ENCODE measurements at places on chromosomes 13 and 19.

- no peak for DNase-seq
Measured at GRCh38 chr13:25675060-25675459, 303.3 kb downstream of the ATP8A2 start.

- DNase-seq = no peak
Measured at GRCh38 chr19:41698746-41699230, 9.6 kb upstream of the CEACAM5 start.

DNA sequence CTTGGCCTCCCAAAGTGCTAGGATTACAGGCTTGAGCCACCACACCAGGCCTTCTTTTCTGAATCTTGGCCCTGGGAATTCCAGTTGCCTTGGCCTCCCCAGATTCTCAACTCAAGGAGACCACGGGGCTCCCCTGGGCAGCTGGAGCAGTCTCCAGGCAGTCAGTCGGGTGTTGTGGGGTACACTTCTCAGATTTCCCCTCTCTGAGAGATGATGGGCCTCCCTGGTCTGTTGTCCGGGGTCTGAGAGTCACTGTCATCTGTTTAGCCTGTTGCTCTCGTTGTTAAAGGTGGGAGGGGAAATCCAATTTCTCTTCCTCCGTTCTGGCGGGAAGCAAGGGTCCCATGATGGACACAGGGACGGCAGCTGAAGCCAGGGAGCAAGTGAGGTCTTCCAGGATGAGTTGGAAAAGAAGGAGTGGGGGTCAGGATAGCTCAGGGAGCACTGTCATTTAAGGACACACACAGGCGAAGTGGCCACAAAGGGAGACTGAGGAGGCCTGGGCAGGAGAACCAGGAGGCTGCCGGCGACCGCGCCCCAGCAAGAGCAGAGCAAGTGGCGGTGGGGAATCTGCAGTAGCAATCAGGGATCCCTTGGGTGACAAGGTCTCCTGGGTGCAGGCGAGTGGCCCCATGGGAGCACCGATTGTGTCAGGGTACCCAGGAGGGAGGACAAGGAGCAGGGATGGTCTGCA lies 15.7 kb downstream of the WTIP start:
- no peak for DNase-seq

DNA sequence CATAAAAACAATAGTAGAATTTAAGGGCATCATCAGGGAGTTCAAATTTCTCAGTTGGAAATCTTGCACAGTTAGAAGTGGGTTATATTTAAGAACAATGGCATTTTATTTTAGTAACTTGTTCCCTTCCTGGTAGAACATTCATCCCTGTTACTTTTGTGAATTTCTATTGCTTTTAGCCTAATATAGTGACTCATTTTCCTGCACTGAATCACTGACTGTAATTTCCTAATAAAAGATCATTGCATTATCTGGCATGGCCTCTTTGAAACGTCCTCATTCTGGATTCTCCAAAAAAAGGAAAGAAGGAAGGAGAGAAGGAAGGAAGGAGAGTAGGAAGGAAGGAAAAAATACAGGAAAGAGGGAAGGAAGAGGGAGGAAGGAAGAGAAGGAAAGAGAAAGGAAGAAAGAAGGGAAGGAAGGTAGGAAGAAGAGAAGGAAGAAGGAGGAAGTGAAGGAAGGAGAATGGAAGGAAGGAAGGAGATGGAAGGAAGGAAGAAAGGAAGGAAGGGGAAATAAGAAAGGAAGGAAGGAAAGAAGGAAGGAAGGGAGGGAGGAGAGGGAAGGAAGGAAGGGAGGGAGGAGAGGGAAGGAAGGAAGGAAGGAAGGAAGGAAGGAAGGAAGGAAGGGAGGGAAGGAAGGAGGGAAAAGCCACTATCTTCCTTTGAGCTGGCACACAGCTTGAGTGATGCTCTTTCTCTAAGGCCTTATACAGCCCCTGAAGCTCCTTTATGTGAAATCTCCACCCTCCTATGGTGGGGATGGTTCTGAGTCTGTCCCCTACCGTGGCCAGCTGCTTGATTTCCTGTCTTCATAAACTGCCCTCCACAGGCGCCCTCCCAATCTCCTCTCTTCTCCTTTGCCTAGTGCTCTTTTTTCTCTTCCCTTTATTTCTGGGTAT lies 29.8 kb upstream of the TM9SF2 start:
- no peak for DNase-seq

- DNase-seq = no peak
Measured at GRCh38 chr13:41286370-41286769, 23.0 kb upstream of the MTRF1 start.

DNA sequence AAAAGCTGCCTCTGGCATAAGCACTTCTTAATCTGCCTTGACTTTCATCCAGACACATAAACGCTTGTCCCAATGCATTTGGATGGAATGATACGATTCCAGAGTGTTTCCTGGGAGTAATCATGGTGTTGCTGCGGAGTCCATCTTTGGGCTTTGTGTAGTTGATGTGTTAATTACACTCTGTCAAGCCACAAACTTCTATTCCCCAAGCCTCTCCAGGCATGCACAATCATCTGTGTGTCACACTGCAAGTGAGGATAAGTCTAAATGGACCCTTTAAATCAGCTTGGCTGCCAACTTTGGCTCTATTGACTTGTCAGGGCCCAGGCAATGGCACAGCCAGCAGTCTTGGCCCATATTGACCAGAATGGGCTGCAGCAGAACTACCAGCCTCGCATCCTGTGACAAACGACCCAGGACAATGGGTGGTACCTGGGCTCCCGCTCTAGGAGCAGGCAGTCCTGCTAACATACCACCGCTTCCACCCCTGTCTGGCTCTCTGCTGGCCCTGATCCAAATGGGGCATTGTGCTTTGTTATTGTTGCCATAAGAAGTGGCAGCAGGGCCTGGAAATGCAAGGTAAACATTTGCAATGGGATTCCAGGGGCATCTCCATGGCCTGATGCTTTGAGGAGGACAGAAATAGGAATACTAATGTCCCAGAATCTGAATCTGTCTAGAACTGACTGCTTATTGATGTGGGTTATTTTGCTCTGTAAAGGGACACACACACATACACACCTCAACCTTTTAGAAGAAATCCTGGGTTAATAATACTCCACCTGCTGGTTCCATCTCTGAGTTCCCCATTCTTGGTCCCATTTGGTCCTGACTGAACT lies 127.2 kb downstream of the DNAJC15 start:
- DNase-seq = no peak

DNA sequence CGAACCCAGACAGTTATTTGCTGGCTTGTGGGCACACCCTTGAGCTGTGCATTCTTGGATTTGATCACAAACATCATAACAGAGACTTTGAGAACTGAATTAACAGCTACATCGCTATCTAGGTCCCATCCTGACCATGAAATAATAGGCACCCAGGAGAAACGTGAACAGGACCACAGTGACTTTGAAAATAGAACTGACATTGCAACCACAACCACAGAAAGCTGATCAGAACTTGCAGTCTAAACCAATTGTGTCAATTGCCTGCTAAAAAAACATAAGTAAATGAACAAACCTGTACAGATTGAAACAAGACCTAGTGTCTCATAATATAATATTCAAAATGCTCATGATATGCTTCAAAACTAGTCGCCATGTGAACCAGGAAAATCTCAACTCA lies 18.3 kb upstream of the KATNAL1 start:
- DNase-seq = no peak

- no peak for DNase-seq
Measured at GRCh38 chr19:47641891-47642485, 33.1 kb downstream of the BICRA start.

DNA sequence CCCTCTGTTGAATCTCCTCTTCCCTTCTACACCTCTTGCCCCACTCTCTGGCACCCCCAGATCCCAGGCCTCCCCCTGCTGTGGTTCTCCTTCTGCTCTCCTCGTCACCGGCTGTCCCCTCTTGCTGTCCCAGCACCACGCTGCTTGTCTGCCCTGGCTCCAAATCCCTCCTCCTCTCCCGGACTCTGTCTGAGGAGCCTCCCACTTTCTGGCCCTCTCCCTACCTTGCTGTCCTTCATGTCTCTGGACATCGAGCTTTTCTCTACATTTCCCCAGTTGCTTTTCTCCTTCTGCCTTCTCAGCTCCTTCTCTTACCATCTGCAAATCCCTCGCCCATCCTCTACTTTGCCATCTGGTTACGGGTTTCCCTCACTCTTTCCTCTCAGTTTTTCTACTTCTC lies 1.2 kb downstream of the ZNF347 start:
- DNase-seq = no peak

DNA sequence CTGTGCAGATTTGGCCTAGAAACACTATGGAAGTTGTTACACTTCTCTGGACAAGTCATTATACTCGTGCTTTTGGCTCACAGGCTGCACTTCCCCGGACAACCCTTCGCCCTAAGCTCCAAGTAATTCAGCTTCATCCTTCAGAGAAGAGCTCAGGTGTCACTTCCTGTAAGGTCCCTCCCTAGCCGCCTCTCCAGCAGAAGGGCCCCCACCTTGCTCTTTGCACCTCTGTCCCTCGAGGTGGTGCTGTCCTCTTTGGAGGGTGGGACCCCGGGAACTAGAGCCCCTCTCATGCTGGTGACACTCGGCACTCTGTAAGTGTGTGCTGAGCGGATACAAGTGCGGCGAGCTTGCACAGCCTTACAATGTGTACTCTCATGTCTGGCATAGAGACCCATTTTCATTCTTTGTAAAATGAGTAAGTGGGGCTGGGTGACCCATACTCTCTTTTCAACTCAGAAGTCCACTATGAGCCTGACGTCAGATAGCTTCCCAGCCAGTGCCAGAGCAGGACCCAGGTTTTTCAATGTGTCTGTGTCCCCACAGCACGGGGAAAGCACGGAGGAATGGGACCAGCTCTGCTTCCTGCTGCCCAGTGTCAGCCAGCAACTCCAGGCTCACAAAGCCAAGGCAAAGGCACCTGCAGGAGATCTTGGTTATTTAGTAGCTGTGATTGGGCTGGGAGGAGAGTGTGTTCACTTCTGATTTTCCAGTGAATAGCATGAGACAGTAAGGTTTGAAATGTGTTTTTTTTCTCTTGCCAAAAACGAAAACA lies 26.9 kb downstream of the CHAMP1 start:
- no peak for DNase-seq

DNA sequence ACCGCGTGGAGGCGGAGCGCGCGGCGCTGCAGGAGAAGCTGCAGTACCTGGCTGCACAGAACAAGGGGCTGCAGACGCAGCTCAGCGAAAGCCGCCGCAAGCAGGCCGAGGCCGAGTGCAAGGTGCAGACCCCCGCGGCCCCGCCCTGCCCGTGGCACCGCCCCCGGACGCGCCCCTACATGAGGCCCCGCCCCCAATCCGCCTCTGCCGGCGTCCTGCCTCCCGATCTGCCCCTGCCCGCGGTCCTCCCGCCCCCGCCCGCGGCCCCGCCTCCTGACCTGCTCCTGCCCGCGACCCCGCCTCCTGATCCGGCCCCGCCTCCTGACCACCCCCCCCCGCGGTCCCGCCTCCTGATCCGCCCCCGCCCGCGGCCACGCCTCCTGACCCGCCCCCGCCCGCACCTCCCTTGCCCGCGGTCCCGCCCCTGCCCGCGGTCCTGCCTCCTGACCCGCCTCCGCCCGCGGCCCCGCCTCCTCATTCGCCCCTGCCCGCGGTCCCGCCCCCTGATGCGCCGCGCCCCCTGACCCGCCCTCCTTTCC lies 11.7 kb downstream of the PRR36 start:
- DNase-seq = peak; percentile 63

Data from stimulated activated CD4-positive, alpha-beta T cell treated with anti-CD3 and anti-CD28 coated beads, TNF-alpha, amount 100 ng/mL, for 4 hours (primary cell).